ENCODE measurements at places on chromosomes 1 and 21. TPM values are rescaled to one million over a fixed set of nuclear protein-coding genes. Genes with fewer than 3 reads are reported as not detected.

Gene VPS26C
- 57.3 TPM for total RNA-seq

Gene AQP10
- not detected for total RNA-seq

Gene LCE1D
- not detected for total RNA-seq

Gene ITSN1
- 86.8 TPM for total RNA-seq

Gene TCEA3
- 3.4 TPM for total RNA-seq

Gene IRF2BP2
- total RNA-seq = 109 TPM

Gene SLC35F3
- total RNA-seq = not detected

Data from endothelial cell of umbilical vein (primary cell).